ENCODE measurements at places on chromosomes 2 and 18.

DNA sequence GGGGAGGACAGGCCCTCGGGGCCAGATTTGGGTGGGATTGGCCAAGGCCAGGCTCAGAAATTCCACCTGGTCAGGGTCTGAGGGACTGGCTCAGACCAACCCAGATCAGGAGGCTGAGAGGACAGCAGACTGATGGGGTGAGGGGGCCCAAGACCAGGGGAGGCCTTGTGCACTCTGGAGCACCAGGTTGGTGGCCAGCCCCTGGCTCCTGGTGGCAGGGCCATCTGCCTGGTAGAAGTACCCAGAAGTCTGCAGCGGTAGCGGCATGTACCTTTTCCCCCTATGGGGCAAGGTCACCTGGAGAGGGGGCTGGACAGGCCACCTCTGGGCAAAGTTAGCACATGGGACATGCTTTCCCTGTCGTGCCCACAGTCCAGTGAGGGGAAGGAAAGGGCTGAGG, 21.2 kb upstream of the ODC1 start:
- DNase-seq = no peak

DNA sequence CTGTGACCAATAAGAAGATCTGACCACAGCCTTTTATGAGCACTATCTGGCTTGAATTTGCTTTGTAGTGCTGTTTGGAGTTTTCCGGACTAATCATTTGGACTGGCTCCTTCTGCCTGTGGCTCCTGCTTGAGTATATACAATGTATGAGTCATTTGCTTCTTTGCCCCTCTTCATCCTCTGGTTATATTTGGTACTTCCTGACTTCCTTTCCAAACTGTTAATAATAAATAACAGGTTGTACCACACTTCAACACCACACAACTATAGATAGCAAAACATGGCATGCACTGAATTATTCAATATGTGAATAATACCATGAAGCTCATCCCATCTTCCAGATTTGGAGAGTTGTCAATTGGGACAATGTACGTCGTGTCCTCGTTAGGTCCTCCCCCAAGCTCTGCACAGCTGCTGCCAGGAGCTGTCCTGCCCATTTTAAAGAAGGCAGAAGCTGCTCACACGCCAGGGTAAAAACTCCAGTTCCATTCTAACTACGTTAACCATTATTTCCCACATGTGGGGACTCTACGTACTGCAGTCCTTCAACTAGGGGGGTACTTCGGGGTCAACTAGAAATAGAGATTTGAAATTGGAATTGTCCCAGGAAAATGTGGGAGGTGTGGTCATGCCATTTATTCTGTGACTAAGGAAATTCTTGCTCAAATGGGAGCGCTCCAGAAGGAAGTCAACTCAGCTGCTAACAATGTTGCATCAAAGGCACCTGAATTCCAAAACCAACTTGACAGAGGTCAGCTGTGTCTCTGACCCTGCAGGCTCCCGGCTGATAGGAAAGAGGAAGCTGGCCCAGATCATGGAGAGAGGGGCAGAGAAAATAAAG, 38.1 kb downstream of the ST8SIA5 start:
- DNase-seq = no peak

DNA sequence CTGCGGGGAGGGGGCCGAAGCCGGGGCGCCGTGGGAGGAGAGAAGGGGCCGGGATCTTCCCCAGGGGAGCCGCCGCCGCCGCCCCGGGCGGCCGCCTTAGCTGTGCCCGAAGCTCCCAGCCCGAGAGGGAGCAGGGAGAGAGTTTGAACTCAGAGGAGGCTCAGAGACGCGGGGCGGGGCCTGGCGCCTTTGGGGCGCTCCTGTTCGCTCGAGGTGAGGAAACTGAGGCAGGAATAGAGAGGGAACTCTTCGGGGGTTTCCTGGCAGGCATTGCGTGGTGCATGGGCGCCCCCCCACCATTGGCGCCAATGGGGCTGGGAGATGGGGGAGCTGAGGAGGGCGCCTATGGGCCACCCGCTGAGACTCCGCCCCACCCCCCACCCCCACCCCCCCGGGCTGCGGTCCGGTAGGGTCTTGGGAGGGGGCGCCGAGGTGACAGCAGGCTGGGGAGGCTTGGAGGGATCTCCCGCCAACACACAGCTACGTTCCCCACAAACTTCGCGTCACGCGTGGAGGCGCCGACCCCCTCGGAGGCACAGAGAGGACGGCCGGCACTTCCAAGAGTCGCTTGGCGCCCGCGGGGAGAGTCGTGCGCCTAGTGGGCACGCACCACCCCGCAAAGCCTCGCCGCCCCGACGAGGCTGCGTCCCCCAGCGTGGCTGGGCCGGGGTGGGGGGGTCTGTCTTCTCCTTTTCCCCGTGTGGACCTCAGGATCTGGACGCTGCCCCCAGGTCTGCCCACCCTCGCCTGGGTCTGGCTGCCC, 680 bp downstream of the CTDSP1 start:
- peak; percentile 32 for DNase-seq

DNA sequence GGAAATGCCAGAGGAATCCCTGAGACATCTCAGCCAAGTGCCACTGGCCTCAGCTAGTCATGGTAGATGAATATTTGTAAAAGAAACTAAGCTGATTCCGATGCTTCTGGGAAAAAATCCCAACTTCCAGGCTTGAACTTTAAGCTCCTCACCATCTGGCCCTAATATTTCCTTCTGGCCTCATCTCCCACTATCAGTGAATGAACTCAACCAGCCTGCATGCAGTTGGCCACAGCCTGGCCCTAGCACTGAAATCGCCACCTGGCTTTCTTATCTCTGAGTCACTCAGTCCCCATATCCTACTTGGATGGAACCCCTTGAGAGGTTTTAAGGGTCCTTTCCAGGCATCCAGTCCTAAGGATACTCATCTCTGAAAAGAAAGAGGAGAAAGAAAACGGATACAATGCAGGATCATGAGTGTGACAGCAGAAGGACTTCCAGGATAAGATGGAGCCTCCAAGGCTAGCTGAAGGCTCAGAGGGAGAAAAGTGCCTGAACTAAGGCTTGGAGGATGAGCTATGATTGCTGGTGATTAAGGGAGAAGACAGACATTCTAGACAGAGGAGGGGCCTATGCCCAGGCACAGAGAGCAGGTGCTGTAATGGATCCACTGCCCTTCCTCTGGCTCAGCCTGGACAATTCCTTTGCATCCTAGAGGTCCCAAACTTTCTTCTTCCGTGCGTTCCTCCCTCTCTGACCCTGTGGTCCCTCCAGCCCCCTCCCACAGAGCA, 141.5 kb upstream of the MYCN start:
- no peak for DNase-seq

DNA sequence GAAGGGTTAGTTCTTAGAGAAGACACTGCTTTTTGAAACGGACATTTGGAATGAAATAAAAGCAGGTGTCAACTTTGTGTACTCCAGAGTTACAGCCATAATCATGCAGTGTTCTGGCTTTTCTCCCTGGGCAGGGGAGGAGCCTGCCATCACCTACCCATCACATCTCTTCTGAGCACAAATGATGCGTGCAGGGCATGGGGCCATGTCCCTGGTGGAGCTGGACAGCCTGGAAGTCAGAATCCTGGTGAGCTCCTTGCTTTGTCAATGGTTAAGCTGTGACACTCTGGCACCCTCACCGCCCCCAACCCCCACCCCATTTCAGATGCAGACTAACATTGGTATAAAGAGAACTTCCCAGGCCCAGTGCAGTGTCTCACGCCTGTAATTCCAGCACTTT, 53.1 kb downstream of the PDCL3 start:
- DNase-seq = no peak

DNA sequence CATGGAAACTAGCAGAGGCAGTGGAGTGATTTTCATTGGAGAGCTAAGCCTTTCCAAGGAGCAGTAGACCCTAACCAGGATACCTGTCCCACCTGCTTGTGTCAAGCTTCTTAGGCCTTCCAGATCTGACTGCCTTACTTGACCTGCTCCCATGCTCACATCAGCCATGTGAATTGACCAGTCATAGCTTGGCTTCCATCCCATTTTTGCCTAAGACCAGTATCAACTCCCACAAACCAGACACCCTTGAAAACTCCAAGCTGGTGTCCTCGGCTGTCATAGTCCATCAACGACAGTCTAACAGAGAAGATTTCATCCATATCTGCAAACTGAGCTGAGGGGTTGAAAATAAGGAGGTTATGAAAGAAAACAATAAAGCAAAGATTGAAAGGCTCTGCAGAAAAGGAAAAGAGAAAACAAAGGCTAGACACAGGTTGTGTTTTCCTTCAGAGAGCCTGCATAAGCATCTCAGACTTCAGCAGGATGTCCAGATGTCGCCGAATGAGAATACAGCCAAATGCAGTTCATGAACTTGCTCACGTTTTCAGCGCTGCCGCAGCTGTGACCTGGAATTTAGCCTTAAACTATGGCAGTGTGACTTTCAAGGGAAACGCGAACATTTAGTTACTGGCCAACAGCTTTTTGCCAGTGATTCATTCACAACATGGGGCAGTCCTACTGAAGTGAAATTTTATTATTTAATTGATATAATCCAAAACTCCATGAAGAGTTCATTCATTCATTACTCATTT, 868.1 kb upstream of the ID2 start:
- DNase-seq = no peak

GRCh38 chr2:134515137-134515536, 203.7 kb downstream of the TMEM163 start:
- DNase-seq = no peak

DNA sequence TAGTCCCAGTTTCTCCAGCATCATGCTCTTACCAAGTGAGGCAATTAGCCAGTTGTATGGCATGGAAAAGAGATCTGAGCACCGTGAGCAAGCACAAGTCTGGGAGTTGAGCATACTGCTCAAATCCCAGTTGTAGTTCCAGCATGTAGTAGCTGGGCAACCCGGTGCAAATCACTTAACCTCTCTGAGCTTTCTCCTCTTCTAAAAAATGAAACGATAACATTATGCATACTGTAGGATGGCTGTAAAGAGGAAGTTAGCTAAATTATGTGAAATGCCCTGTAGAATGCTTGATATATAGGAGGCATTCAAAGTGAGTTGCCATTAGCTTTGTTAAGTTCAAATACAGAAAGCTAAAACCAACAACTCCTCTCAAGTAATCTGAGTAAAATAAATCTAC, 164.0 kb upstream of the ZEB2 start:
- no peak for DNase-seq

- no peak for DNase-seq
Observed at GRCh38 chr2:46329803-46330775, 32.9 kb downstream of the EPAS1 start.

DNA sequence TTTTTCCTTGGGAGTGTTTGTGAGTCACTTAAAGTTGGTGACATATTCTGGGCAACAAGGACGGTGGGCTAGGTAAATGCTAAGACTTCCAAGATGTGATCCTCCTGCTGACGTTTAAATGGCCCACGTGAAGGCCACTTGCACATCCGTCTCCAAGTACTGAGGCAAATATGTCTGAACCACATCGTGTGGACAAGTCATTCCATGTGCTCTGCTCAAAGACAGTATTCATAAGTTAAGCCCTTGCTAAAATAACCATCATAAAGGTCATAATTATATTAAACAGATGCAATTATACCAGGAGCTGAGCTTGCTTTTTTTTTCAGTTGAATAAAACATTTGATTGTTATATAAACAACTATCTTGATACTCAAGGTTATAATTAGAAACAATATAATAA, 44.8 kb downstream of the SPP2 start:
- DNase-seq = no peak

- no peak for DNase-seq
Observed at GRCh38 chr2:47041891-47042684, 113.0 kb downstream of the STPG4 start.

DNA sequence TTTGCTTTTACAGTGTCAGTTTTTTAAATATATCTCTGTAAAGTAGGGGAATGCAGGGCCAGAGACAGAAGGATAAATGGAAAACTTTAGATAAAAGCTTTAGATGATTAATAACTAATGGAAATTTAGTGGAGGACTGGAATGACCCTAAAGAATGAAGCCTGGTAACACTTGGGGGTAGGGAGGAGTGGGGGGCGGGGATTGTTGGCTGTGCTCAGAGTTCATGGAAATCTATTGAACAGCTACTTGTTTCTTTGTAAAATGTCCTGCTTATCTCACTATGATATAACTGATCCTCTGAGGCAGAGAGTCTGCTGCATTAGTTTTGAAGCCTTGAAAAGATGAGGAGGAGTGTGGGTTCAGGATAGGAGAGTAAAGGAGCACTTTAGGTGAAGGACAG, 90.5 kb downstream of the TMEM185B start:
- no peak for DNase-seq

- no peak for DNase-seq
Observed at GRCh38 chr2:200308546-200309295, 2.2 kb downstream of the SPATS2L start.

DNA sequence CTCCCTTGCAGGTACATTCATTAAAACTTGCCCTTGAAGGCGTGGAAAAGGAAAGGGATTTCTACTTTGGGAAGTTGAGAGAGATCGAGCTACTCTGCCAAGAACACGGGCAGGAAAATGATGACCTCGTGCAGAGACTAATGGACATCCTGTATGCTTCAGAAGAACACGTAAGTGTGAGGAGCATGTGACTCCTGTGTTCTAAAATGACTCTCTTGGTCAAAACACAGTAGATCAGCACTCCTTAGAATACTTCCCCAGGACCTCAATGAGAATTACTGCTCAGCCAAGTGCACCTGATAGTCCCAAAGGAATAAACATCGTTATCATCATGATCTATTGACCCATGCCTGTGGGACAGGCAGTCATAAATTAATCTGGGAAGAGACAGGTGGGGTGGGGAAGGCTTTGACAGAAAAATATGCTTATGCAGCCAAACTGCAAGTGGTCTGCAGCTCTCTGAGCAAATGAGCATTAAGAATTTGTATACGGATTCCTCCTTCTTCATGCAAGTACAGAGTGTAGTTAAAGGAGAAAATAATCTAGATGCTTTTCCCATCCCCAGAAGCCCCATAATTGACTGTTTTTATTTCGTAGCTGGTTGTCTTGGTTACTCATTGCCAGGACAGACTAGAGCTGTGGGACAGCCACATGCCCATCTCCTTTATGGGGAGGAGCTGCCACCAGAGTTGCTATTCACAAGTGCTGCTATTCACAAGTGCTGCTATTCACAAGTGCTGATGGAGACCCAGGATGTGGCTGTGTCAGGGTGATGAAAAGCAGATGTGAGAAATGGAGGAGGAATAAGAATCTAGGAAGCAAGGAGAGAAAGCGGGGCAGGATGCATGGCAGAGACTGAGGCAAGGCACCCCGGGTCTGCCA, 91.0 kb downstream of the MAPRE2 start:
- peak; percentile 9 for DNase-seq

DNA sequence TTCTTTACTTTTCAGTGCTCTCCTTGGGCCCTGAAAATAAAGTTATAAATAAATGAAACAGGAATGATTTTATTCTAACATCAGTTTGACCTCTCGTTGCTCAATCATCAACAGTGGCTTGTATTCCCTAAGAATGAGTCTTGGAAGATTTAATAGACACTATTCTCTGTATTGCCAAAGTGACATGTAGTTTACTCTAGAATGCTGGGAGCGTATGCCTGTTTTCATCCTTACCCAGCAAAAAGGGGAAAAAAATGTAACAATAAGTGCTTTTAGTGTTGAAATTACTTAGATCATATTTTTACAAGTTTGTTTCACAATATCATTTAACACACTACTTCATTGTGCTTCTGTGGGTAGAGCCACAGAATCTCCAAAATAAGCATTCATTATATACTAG, 240.6 kb upstream of the CWC22 start:
- no peak for DNase-seq
